ENCODE measurements at places on chromosomes 1 and 21.

- no peak for DNase-seq
Measured at GRCh38 chr21:24023402-24023801, 1583.9 kb downstream of the MRPL39 start.

DNA sequence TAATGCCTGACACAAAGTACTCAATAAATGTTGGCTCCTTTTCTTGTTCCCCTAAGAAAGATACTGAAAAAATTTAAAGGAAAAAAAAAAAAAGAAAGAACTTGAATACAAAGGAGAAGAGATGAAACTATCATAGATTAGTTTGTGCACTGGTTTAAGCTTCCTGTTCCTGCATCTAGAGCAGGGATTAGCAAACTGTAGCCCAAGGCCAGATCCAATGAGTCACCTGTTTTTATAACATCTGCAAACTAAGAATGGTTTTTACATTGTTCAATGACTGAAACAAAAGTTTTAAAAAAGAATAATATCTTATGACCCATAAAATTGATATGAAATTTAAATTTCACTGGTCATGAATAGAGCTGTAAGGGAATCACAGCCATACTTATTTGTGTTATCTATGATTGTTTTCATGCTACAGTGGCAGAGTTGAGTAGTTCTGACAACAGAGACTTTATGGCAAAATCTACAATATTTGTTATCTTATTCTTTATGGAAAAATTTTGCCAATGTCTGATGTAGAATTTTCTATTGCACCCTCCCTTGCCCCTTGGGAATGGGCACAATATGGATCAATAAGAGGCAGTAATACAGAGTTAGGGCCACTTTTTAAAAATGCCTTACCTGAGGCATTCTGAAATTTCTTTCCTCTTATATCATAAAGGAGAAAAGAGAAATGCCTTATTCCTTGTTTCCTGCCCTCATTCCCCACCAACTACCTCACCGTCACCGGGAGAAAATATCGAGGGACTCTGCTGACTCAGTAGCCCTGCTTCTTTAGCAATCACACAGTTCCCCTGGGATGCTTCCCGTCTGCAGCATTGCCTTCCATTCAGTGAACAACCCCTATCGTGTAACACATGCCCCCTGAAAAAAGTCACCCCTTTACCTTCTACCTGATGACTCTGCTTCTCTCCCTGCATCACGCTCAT lies 50.6 kb downstream of the WDR64 start:
- no peak for DNase-seq

DNA sequence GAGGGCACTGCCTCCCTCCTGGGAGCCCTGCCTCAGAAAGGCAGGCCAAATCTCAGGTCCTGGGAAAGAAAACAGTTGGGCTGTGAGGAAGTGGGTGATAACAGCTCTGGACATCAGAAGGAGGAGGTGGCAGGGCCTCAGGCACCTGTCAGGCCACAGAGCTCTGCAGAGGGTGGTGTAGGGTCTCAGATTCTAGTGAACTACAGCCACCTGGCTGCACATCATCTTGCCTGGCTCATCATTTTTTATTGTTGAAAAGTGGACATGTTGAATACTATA lies 15.3 kb upstream of the ZNF678 start:
- no peak for DNase-seq

DNA sequence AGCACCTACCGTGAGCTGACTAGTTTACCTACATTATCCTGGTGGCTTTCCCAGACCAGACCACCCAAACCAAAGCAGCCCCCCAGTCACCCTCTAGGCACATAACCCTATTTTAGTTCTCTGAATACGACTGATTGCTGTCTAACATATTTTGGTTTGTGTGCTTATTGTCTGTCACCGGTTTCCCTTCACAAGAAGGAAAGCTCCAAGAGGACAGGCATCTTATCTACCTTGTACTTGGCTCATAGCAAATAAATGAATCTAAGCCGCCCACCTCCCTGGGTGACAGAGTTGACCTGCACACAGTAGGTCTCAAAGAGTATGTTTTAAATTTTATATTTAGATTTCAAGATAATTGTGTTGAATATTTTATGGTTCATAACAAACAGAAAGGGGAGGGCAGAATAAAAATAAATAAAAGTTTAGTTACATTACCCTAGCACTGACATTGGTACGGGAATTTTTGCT lies 904 bp upstream of the PRDX6 start:
- no peak for DNase-seq

DNA sequence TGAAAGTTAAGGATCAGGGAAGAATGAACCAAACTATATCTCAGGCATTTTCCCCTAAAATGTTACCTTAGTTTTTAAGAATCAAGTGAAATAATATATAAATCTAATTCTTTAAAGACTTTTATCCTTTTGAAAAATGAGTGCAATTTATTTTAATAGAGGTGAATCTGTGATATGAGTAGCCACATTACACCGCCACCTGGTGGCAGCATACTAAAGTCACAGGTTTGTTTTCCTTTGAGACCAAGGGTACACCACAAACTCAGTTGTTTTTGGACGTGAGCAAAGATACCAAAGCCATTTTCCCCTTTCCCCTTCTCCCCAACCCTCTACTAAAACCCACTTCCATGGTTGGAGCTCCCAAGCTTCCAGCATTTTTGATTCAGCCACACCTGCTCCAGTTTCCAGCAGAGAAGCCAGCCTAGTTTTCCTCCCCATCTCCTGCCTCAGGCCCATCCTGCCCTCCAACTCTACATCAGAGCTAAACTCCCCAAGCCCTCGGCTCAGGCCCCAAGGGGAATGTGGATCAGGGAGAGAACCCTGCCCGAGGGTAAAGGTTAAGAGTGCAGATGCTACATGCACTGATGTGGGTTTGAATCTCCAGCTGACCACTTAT lies 22.9 kb upstream of the LDLRAP1 start:
- peak; percentile 28 for DNase-seq

GRCh38 chr1:94962409-94963265 lies 35.7 kb upstream of the CNN3 start:
- no peak for DNase-seq

GRCh38 chr1:162276493-162276892 lies 100.2 kb downstream of the SPATA46 start:
- peak; percentile 64 for DNase-seq

GRCh38 chr1:106063510-106063909 lies 993.0 kb upstream of the PRMT6 start:
- DNase-seq, result no peak

DNA sequence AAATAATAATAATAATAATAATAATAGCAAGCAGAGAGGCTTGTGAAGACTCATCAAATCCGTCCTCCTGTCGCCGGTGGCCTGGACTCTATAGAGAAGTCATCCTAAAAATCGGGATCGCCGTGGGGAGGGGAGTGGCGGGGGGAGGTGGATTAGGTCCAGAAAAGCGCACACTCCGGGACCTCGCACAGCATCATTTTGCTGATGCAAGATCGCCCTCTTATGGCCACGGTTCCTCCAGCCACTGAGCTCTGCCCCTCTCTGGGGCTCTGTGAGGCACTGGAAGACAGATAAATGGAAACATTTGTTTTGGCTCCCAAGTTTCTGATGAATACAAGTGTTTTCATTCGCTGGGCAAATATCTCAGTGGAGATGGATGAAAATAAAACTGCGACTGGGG lies 612.0 kb downstream of the MATN1 start:
- DNase-seq, result peak; percentile 39

DNA sequence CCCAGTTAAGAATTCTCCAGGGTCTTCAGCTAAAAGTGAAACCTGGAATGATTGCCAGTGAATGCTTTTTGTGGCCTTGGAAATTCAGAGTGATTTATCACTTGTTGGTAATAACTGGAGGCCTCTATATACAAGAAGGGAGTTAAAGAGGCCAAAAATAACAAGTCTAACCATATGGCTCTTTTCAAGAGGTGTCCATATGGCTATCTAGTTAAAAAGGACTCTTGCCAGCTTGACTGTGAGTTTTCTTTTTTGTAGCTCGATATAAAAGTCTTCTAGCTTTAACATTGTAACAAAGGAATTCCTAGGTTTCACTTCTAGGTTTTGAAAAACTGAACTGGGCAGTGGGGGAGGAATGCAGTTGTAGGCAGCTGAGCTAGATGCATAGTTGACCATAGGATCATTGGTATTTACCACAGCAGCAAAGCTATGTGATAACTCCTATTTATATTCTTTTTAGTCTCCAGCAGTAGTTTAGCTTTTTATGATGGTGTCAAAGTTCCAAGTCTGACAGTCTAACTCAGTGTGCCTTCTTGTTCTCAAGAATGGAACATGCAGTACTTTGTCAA lies 44.4 kb downstream of the CACHD1 start:
- no peak for DNase-seq

GRCh38 chr1:39996396-39997004 lies 41.6 kb downstream of the MFSD2A start:
- no peak for DNase-seq

Measured in NCI-H526 treated with DMSO at 0.1 percent for 48 hours (cell line).